ENCODE measurements at places on chromosomes 16 and 17.

DNA sequence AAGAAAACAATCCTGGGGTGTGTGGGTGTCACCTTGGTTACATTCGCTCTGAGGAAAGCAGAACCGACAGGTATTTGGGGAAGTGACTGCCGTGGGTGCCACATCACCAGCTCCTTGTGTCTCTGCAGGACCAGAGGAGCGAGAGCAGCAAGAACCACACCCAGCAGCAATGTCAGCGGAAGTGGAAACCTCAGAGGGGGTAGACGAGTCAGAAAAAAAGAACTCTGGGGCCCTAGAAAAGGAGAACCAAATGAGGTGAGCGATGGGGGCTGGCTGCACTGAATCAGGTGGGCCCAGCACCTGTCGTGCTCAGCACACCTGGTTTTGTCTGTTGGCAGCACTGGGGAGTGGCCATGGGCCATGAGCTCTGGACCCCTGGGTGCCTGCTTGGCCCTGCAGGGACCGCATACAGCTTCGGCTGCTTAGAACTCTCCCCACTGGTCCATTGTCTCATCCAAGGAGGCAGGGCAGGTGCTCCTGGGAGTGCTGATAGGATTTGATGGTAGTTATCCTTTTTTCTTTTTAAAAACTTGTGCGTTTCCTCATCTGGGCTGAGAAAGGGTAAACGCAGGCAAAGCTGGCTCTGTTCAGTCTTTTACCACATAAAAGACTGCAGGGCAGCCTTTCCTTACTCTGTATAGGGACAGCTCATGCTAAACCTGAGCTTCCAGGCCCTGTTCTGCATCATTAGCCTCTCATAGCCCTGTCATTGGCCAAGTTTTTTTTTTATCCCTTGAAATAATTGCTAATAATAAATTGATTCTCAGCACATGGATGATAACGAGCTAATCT, 29.4 kb downstream of the HMOX2 start:
- peak; percentile 61 for DNase-seq

GRCh38 chr16:74732707-74733350, 32.2 kb upstream of the MLKL start:
- DNase-seq: no peak

DNA sequence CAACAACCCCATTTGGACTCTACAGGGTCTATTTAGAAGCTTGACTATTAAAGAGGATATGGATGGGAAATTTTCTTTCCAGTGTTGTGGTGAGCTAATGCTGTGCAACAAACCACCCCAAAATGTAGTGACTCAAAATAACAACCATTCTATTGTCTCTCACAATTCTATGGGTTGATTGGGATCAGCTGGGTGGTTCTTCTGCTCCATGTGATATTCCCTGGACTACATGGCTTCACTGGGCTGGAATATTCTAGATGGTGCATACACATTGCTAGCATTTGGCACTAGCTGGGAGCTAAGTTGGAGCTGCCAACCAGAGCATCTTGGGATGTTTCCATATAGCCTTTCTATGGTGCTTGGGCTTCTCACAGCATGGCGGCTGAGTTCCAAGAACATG, 30.2 kb downstream of the SLC6A2 start:
- no peak for DNase-seq

DNA sequence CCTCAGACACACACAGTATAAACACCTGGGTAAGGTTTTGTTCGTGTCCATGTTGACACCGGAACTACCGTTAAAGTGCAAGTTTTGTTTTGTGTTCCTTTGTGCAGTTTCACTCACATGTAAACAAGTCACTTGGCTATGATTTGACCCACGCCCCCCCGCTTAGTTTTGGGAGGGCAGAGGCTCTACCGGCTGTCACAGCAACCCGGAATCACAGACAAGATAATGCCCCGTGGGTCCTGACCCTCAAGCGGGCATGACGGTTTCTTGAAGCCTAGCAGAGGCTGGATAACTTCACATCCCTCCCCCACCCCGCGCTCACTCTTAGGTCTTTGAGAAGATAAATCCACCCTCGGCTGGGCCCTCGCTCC, 1.7 kb downstream of the RASD1 start:
- no peak for DNase-seq

GRCh38 chr16:59192551-59193199, 458.6 kb upstream of the GOT2 start:
- DNase-seq: no peak

DNA sequence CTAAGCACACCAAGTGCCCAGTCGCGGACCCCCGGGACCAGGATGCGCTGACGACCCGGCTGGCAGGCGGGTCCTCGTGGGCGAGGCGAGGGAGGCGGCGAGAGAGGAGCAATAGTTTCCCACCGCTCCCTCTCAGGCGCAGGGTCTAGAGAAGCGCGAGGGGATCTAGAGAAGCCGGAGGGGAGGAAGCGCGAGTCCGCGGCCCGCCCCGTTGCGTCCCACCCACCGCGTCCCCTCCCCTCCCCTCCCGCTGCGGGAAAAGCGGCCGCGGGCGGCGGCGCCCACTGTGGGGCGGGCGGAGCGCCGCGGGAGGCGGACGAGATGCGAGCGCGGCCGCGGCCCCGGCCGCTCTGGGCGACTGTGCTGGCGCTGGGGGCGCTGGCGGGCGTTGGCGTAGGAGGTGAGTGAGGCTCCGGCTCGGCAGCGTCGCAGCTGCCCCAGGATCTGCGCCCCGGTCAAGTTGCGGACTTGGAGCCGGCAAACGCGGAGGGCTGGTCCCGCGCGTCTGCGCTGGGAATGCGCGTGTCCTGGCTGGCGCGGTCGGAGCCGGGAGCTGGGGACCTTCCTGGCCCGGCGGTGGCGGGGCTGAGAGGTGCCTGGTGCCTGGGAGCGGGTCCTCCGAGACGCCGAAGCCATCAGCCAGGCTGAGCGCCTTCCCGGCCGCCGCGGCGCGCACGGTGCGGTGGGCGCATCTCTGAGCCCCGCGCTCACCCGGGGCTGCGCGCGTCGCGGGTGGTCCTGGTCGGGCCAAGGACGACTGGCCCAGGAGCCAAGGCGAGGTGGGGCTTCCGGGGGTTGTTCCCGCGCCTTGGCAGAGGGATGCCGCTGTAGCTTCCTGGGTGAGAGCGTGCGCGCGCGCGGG, at the start of gene ITGB3:
ITGB3 (plus strand) TSS at position 287 of the 862 bp plus-strand sequence; CDS start at position 322, 35 bp downstream.
- peak; percentile 49 for DNase-seq

DNA sequence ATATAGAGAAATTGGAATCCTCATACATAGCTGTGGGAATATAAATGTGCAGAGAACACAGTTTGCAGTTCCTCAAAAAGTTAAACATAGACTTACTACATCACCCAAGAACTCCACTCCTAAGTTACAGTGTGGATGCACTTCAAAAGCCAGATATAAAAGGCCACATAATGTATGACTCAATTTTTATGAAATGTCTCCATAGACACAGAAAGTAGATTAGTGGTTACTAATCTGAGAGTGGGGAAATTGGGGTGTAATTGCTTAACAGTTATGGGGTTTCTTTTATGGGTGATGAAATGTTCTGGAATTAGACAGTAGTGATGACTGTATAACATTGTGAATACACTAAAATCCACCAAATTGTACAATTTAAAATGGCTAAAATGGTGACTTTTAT, 60.9 kb downstream of the CACNG1 start:
- DNase-seq: no peak

DNA sequence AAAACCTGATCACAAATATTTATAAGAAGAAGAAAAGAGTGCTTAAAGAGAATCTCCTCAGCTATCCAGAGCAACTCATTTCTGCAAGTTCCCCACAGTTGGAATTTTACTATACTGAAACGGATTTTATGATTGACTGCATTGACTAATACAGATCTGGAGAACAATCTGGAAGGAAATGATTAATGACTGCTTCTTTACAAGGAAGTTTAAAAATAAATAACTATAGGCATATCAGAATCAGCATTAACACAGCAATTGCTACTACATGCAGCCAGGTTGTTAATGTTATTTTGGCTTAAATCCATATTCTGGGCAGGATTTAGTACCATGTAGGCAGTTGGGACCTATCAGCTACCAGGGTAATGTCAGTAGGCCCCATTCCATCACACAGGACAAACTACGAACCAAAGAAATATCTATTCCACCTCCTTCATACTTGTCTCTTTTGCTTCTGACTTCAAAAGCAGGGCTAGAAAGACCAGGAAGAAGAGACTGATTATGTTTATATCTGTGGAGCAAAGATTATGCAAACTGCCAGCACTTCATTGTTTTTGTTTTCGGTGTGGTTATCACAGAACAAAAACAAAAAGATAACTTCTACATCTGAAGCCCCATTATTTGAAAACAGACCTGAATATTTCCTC, 3.9 kb downstream of the SKAP1 start:
- DNase-seq: no peak

DNA sequence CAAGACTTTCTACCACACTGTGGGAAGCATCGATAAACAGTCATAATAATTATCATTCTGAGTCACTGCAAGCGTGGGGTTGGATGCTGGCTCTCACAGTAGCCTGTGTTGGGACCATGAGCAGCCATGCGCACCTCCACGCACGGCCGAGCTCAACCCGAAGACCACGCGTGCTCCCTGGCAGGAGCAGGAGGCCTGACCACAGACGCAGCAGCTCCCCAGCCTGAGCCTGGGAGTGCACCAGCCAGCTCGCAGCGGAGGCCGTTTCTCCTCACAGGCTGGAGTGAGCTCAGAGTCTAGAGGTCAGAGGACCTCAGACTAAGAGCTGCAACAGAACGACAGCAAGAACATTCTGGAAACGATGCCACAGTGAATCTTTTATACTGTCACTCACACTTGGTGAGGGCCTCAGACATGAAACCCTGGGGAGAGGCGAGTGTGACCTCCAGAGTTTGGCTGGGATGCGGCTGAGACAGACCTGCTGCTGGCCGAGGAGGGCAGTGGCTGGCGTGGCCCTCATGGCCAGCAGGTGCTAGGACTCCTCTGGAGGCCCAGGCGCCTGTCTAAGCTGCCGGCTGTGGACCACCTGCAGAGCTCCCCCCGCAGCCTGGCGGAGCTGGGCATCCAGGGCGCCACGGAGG, 6.0 kb downstream of the NDUFAF8 start:
- no peak for DNase-seq

DNA sequence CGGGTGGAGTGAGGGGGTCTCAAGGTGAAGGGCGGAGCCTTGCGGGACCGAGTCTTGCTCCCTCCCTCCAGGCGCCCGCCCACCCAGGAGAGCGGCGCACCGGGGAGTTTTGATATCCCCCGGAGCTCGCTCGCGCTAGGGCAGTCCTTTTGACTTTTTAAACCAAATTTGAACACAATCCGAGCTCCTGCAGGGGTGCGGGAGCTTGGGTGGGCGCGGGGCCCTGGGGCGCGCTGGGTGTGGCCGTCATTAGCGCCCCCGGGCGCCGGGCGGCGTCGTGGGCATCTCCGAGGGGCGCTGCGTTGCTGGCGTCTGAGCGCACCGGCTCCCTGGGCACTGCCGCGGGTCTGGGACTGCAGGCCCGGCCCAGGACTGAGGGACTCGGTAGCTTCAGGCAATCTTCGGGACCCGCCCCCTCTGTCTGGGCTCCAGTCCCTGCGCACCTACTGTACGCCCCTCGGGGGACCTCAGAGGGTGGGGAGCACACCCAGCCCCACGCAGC, 10.9 kb downstream of the MAF start:
- DNase-seq: no peak

DNA sequence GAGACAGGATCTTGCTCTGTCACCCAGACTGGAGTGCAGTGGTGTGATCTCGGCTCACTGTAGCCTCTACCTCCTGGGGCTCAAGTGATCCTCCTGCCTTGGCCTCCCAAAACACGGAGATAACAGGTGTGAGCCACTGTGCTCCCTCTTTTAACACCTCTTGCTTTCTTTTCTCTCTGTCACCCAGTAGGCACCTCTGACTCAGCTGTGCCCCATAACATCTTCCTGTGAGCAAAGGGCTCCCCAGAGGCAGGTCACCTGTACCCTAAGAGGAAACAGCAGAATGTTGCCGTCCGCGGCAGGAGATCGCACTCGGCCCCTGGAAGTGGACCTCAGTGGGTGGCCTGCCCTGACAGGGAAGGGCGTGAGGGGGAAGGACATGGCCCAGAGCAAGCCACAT, 918 bp upstream of the NLRC3 start:
- peak; percentile 31 for DNase-seq

DNA sequence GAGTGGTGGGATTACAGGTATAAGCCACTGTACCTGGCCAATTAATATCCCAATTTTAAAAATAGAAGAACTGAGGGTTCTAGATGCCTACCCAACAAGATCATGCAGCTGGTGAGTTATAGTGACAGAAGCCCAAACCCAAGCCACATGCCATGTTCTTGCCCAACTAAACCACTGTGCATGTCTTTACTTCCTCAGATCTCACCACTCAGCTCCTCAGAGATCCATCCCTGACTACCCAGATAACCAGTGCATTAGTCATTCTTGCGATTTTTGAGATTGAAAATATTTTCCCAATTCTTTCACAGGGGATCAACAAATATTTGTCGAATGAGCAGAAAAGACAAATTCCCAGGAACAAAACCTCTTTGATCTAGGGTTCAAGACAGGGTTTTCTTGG, 303.1 kb downstream of the CBLN1 start:
- DNase-seq: no peak

GRCh38 chr17:42913522-42913921, 12.9 kb downstream of the G6PC1 start:
- no peak for DNase-seq

DNA sequence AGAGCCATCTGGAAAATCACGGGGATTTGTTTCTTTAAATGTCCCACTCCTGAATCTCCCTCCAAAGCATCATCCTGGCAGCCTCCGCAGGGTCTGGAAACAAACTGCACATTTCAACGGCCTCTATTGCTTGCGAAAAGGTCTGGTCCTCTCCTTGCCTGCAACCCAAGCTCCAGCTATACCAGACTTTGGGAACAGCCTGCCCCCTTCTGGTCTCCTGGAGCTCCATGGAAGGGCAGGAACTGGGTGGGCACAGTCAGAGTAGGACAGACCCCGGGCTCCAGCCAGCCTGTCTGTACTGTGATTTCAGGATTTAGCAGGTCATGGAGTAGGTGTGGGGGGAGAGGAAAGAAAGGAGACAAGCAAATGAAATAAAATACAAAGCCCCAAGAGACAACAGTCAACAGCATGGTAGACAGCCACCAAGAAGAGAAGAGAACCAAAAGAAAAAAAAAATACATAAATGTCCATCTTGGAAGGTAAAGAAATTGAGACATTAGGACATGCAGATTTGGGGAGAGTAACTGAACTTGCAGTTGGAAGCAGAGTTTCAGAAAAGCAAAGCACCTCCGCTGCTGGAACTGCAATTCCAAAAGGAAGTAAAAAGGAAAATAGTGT, 2.7 kb downstream of the XYLT1 start:
- no peak for DNase-seq

GRCh38 chr17:80910043-80910442, 81.6 kb upstream of the CHMP6 start:
- DNase-seq: no peak

GRCh38 chr17:27770877-27771276, 29.5 kb downstream of the NOS2 start:
- no peak for DNase-seq
